ENCODE measurements at places on chromosomes 1 and 21.

- no peak for DNase-seq
These were observed 253.3 kb upstream of the VAMP3 start for GRCh38 chr1:7517611-7518330.

DNA sequence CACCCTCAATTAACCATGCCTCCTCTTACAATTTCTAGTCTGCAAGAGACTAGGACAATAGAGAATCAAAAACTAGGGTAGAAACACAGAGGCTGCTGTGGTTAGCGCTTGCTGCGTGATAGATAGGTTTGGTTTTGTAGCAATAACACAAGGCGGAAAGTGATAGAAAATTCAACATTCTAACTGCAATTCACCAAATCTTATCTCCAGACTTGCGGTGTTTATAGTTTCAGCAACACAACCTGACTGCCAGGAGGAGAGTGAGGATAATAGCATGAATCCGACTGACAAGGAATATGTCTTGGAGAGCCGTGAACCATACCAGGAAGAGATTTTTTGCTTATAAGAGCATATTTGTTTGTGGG, 30.7 kb upstream of the IFNAR2 start:
- DNase-seq, result no peak

DNA sequence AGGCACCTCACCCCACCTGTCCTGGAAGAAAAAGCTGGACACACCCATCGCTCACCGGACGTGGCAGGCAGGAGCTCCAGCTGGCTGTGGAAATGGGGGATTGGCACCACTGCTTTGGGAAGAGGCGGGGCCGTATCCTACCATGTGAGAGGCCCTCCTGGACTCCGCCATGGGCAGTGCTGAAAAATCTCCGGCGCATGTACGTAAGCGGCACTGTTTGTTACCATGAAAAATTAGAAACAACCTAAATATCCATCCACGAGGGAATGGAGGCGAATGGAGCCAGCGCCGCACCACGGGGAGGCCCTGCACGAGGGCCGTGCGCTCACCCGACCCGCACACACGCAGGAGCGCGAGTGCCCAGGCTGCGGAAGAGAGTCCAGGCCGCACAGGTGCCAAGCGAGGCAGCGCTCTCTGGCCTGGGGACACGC, 3.1 kb downstream of the KRTAP10-8 start:
- DNase-seq, result no peak

GRCh38 chr1:4344065-4344732, 310.2 kb upstream of the AJAP1 start:
- no peak for DNase-seq

- DNase-seq, result no peak
These were observed 57.7 kb upstream of the NUF2 start for GRCh38 chr1:163263818-163264655.

GRCh38 chr1:29977550-29977949, 741.2 kb downstream of the PTPRU start:
- DNase-seq, result no peak

- DNase-seq, result no peak
These were observed 102.6 kb downstream of the ADSS2 start for GRCh38 chr1:244349103-244349531.

DNA sequence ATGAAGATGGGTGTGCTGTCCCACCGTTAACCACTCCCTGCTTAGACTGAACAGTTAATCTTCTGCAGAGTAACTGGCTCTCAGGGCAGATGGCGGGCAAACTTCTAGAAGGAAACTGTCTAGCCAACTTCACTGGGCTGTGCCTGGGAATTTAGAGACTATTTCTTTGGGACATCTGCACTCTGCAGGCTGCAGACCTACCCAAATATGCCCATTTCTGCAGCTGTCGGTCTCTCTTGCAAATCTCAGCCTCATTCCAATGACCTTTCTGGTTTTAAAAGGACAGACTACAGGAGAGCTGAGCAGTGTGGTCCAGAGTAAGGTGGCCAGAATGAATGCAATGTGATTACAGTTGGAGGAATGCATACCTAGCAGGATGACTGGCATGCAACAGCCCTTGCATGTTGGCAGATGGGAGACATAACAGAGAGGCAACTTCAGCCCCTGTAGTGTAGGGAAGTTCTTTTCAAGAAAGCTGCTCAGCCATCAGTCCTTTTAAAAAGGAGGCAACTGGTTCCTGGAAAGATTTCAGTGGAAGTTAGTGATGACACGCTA, 26.3 kb upstream of the IL20 start:
- DNase-seq, result no peak

GRCh38 chr1:85894651-85895050, 186.4 kb upstream of the ZNHIT6 start:
- peak; percentile 3 for DNase-seq

DNA sequence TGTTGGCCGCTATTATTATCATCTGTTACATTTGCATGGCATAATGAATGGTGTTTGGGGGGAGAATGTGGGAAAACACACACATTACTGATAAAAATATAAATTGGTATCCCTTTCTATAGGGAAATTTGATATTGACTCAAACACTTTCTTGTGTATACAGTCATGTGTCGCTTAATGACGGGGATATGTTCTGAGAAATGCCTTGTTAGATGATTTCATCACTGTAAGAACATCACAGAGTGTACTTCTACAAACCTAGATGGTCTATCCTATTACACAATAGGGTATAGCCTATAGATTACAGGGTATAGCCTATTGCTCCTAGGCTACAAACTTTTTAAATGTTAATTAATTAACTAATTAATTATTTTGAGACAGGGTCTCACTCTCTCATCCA, 67.2 kb upstream of the B3GALNT2 start:
- no peak for DNase-seq

DNA sequence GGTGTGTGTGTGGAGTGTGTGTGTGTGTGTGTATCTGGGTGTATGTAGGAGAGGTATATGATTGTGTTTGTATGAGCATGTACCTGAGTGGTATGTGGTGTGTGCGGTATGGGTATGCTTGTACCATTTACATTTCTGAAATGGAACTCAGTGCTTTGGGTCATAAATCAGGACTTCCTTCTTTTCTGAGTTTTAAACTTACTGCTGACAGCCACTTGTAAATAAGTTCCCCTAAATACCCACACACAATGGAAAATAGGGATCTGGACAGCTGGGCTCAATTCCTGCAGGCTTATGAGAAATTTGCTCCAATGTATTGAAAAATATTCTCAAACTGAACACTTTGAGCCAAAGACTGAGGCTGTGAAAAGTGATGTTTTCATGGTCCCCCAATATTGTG, 293.6 kb downstream of the HLX start:
- DNase-seq, result no peak

- no peak for DNase-seq
These were observed 8.4 kb upstream of the PAXBP1 start for GRCh38 chr21:32779983-32780382.

DNA sequence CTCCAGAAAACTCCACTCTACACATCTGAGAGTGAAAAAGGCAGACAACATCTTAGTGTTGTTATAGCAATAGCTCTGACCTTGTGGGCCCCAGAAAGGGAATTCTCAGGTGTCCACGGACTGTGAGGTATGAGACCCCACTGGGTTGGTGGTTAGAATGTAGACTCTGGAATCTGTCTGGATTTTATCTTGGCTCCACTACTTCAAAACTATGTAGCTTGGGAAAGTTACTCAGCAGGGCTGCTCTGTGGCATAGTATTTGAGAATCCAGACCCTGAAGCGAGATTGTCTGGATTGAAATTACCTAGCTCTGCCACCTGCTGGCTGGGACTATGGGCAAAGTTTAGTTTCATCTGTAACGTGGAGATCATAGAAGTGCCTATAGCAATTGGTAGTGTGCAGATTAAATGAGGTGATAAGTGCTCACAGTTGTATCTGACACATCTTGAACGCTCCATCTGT, 25.8 kb downstream of the PRDM2 start:
- peak; percentile 49 for DNase-seq

DNA sequence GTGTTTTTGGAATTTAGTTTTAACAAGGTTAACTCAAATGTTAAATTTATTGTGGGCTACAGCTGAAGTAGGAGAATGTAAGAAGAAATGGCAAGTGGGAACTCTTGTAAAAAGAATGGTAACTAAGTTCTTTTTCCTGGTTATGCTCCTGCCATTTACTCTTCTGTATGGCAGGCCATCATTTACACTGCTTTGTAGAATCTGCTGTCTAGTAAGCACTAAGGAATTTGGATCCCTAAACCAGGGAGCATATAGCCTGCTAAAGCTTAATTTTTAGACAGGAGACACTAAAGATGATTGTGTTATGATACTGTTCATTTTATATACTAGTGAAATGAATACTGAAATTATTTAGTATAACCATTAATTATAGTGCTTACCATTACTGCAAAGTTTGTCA, 85.3 kb downstream of the CAMTA1 start:
- DNase-seq, result no peak

DNA sequence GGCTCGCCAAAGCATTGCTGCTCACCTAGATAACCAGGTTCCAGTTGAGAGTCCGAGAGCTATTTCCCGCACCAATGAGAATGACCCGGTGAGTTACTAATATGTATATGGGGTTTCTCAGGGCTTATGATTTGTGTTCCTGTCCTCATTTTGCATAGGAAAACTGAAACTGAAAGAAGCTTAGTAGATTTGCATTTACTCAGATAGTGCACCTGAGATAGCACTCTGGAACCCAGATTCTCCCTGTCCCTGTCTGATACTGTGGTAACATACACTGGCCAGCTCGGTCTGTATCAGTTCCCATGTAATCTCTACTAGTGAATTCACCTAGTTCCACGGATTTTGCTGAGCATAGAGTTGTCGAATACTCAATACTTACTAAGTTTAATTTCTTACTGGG, 28.1 kb downstream of the DAP3 start:
- no peak for DNase-seq

GRCh38 chr1:220803401-220804201, 16.9 kb downstream of the MTARC1 start:
- peak; percentile 31 for DNase-seq

- no peak for DNase-seq
These were observed 19.3 kb upstream of the PTGS2 start for GRCh38 chr1:186699519-186699918.

- no peak for DNase-seq
These were observed 14.8 kb upstream of the PADI2 start for GRCh38 chr1:17134034-17134433.

GRCh38 chr1:57747818-57748217, 324.0 kb upstream of the DAB1 start:
- DNase-seq, result no peak

DNA sequence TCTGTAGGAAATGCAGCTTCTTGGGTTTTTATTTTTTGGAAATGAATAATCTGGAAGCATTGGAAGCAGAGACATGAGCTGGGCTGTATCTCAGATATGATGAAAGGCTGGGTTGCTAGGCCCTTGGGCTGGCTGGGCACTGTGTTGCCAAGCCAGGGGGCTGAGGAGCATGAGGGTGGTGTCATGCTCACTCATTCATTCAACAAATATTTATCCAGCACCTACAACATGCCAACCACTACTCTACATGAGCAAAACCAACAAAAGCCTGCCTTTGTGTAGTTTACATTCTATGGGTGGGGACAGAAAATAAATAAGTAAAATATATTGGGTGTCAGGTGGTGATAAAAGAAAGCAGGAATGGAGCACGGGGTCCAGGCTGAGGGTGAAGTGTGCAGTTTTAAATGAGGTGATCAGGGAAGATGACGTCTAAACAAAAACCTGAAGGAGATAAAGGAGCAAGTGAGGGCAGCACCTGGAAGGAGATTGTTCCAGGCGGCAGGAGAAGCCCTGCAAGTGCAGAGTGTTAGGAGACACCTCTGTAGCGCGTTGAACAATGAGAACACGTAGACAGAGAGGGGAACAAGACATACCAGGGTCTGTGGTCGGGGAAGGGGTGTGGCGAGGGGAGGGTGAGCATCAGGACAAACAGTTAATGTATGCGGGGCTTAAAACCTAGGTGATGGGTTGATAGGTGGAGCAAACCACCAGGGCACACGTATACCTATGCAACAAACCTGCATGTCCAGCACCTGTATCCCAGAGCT, 10.9 kb downstream of the TAGLN2 start:
- DNase-seq, result no peak

DNA sequence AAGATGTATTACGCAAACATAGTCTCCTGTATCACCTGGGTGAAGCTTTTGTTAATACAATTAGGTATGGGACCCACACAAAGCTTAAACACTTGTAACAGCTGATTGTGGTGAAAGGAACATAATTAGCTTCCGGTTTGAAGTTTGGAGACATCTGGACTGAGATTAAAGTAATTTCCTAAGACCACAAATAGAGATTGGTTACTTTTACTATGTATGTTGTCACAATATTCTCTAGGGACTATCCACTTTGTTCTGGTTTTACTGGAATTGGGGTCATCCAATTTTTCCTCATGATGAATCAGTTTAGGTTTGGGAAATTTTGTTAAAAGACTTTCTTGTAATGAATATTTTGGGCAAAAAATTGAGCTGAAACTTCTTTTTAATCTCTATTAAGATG, 71.8 kb upstream of the SAMSN1 start:
- no peak for DNase-seq

DNA sequence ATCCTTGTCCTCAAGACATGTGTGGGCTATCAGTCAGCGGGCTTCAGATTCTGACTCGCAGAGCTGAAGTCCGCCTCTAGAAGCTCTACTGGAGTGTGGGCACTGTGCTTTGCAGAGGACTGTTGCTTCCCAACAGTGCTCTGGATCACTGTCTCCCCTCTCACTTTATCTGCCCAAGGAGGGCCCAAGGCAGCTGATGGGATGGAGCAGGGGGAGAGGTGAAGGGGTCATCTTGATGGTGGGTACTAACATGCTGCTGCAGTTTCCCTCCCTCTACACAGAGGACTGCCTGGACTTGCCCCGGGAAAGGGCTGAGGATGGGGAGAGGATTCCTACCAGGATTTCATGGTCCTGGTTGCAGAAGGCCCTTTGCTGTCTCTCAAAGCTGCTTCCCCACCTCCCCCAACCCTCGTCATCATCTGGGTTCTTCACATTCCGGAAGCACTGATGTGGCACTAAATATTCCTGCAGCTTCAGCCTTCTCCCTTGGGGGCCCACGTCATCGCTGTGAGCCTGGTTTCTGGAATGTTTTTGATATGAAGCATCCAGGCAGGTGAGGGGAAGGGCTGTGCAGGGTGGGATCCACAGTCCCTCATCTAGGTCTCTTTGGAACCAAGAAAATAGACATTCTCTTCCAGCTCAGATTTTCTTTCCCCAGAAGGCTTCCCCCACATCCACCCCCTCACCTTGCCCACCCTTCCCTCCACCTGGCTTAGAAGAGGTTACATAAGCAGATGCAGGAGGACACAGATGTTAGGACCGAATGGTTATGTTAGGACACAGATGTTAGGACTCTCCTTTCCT, 23.2 kb downstream of the NUAK2 start:
- DNase-seq, result no peak

DNA sequence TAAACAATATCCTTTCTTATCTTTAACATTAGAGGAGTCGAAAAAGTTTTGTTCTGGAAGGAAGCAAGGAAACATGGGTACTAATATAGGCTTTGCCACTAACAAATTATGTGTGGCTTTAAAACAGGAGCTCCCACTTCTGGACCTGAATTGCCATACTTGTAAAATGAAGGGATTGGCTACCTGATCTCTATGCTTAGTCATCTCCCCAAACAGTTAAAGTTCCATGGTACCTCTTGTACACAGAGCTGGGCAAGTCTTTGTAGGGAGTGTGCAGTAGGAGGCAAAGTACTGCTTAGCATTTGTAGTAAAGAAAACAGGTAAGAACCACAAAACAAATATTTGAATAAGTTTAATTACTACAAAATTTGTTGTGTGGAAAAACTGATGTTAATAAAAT, 81.3 kb downstream of the MAST2 start:
- DNase-seq, result no peak

- peak; percentile 41 for DNase-seq
These were observed 16.0 kb upstream of the EPS15 start for GRCh38 chr1:51535006-51535592.

GRCh38 chr1:116724765-116725375, 29.4 kb upstream of the CD2 start:
- DNase-seq, result peak; percentile 77

GRCh38 chr1:108719656-108720435, 7.1 kb downstream of the FNDC7 start:
- no peak for DNase-seq
